Activated naive CD4-positive, alpha-beta T cell treated with anti-CD3 and anti-CD28 coated beads, Interleukin-2, amount 50 U/mL, for 72 hours (primary cell): ENCODE measurements at places on chromosomes 7 and 10.

- DNase-seq, result no peak
These were observed 43.8 kb downstream of the SPOCK2 start for GRCh38 chr10:72044417-72045041.

DNA sequence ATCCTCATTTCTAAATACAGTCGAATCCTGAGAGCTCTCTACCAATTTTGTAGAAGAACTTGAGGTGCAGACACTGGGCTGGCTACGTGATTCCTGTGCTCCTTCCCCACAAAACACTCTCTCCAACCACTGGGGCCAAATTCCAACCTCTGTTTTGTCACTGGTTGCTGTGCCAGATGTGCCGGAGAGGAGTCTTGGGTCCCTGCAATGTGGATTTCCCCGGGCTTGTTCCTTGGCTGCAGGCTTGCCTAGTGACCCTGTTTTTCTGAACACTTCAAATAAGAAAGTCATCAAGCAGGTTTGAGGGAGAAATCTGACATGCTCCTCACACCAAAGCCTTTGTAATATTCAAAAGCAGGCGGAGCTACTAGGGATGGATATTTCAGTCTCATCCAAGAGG lies 44.4 kb upstream of the AGBL3 start:
- DNase-seq, result no peak

- no peak for DNase-seq
These were observed 6.5 kb upstream of the NANOS1 start for GRCh38 chr10:119022846-119023552.

- no peak for DNase-seq
These were observed 116.9 kb upstream of the PPIF start for GRCh38 chr10:79230328-79230830.

DNA sequence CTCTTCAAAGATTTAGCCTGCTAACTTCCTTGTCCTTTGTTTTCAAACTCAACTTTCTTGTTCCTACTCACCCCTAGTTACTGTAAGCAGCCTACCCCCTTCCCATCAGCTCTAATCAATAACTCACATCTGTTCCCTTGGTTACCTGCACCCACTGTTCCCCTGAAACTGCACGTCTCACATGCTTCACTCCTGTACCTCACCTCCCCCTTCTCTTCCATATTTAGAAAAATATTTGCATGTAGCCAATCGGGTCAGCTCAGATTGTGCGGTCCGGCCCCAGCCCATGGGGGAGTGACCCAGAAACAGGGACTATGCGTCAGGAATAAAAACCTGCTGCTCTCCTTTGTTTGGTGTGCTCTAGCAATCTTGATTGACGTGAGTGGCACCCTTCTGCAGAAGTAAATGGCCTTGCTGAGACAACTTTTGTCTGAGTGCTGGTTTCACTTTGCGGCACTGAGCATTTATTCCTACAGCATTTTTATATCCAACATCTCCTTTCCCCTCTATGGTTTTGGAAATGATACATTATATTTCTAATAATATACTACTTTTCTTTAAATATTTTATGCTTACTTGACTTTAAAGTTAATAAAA lies 21.1 kb upstream of the FAM221A start:
- DNase-seq, result no peak

GRCh38 chr10:72552857-72553256 lies 73.0 kb downstream of the MICU1 start:
- DNase-seq, result no peak

DNA sequence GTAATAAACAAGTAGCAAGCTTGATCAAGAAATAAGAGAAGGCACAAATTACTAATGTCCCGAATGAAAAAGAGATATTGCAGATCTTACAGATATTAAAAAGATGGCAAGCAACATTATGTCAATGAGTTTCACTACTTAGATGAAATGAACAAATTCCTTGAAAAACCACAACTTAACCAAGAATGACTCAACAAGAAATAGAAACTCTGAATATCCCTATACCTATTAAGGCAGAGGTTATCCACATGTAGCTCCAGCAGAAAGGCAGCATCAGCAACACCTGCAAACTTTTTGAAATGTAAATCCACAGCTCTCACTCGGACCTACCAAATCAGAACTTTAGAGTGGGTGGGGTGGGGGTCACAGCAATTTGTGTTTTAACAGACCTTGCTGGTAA lies 33.6 kb downstream of the PDE1C start:
- no peak for DNase-seq

GRCh38 chr7:41439515-41439879 lies 263.4 kb downstream of the INHBA start:
- DNase-seq, result no peak

DNA sequence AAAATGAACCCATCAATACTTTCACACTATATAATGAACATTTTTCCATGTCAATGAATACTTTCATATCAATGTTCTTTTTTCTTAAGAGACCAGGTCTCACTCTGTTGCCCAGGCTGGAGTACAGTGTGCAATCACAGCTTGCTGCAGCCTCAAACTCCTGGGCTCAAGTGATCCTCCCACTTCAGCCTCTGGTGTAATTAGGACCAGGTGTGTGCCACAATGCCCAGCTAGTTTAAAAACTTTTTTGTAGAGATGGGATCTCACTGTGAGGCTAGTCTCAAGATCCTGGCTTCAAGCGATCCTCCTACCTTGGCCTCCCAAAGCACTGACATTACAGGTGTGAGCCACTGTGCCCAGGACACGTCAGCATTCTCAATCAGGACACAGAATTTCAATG lies 85.2 kb downstream of the SH3PXD2A start:
- no peak for DNase-seq
